NCI-H187 treated with DMSO at 0.1 percent for 48 hours (cell line): ENCODE measurements at places on chromosomes 6 and 20.

DNA sequence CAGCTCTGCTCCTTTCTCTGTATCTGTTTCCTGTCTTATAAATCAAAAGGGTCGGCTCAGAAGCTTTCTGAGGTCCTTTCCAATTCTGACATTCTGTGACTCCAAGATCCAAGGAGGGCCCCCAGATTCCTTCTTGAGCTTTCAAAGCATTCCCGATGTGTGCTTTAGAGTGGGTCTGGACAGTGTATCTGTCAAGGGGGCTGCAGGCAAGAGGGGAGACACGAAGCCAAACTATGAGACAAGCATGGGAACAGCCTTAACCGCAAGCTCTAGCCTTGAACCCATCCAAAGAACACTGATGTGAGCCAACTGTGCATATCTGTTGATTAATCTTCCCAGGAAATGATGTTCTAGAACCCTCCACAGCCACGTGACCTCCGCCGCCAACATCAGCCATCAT, 73.8 kb downstream of the TSHZ2 start:
- DNase-seq: no peak

DNA sequence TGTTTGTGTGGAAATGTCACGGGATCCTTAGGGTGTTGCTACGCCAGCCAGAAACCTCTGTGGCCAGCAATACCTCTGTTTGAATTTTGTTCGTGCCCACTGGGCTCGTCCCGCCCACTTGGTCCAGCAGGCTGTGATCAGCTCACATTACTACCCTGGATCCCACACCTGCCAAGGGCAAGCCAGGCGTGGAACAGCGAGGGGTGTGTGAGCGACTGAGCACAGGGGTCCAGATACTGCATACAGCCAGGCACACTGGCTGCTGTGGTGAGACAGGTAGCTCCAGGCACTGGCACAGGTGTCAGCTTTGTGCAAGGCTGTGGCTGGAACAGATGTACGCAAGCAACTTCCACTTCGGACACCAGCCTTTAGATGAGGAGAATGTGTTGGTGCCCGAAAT, 718.9 kb downstream of the EPHA7 start:
- DNase-seq: no peak

DNA sequence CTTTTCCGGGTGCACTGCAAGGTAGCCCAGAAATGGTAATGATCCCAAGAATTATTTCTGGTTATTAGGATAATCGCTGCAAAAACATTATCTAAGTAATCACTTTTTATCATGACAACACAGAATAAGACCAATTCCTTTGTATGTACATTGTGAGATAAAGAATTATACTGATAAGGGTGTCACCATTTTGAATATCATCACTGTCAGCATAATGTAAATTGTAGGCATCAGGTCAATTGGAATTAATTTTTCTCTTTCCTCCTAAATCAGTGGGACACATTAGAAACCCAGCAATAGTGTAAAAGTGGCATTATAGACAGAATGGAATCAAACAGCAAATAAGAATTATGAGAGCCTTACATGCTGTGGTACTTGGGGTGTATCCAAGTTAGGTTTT, 183.1 kb upstream of the SCGN start:
- no peak for DNase-seq

GRCh38 chr20:35511814-35512420, 17.5 kb downstream of the C20orf173 start:
- DNase-seq: no peak

GRCh38 chr20:58440021-58440767, 51.2 kb downstream of the VAPB start:
- no peak for DNase-seq

DNA sequence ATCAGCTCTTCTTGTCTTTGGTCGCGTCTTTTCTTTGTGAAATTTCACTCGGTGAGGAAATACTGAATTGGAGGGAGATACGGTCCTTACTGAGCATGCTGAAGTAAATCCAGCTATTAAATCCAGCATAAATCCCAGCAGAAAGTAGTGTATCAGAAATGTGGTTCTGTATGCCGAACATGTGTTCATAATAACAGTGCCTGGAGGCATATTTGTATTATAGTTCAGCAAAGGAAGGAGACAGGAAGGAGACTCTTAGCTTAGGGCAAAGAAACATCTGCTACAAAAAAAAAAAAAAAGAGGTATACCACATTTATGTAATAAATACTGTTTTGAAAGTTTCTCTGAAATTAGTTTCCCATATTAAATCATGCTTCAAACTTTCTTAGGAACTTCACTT, 211.8 kb downstream of the PLCB4 start:
- no peak for DNase-seq

DNA sequence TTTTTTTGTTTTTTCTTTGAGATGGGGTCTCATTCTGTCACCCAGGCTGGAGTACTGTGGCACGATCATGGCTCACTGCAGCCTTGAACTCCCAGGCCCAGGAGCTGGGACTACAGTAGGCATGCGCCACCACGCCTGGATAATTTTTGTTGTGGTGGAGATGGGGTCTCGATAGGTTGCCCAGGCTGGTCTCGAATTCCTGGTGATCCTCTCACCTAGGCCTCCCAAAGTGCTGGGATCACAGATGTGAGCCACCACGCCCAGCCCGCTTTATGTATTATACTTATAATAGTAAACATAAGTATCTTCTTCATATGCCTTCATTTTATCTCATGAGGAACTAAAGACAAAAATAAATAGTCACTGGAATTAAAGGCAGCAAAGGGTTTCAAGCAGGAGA, 63.5 kb downstream of the GINS1 start:
- DNase-seq: no peak

- DNase-seq: no peak
These were observed 136.3 kb downstream of the CFAP61 start for GRCh38 chr20:20188647-20189046.

DNA sequence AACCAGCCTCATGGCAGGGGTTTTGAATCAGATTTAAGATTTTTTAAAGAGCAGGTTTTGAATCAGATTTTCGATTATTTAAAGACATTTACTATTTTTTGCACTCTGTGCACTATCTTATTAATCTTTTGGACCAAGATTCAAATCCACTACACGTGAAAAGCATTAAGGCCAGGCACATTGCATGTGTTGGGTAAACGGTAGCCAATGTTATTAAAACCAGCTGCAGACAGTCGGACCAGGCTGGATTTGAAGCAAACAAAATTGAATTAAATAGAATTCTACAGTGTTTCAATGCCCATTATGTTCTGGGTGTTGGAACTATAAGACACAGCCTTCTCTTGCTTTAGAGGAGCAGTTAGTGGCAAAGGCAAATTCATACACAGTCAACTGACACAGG, 7.7 kb downstream of the HLA-DOA start:
- no peak for DNase-seq

DNA sequence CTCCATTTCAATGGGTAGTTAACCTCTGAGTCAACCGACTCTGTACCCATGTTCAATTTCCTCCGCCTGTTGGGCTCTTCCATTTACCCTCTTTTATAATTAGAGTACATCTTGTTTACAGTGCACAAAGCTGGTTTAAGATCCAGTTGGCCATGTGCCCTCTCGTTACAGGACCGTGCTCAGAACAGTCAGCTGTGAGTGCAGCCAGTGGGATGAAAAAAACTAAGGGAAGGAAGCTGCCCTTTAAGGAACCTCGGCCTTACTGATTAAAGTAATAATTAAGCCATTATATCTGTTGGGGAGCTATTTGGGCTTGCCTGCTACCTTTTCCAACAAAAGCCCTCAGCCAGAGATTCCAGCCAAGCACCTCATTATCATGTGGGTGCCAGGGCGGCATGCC, 68.8 kb downstream of the TMEM170B start:
- DNase-seq: no peak

GRCh38 chr6:43931201-43931600, 161.2 kb downstream of the VEGFA start:
- DNase-seq: no peak

GRCh38 chr6:116938305-116938704, 61.3 kb downstream of the RFX6 start:
- no peak for DNase-seq

GRCh38 chr6:168815229-168815628, 374.2 kb downstream of the SMOC2 start:
- DNase-seq: no peak

DNA sequence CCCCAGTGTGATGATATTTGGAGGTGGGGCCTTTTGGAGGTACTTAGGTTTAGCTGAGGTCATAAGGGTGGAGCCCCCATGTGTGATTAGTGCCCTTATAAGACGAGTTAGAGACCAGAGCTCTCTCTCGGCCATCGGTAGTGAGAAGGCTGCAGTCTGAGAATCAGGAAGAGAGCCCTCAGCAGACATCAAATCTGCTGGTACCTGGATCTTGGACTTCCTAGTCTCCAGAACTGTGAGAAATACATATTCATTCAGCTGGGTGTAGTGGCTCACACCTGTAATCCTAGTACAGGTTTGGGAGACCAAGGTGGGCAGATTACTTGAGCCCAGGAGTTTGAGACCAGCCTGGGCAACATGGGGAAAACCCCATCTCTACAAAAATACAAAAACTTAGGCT, 48.7 kb upstream of the DDR1 start:
- DNase-seq: no peak

DNA sequence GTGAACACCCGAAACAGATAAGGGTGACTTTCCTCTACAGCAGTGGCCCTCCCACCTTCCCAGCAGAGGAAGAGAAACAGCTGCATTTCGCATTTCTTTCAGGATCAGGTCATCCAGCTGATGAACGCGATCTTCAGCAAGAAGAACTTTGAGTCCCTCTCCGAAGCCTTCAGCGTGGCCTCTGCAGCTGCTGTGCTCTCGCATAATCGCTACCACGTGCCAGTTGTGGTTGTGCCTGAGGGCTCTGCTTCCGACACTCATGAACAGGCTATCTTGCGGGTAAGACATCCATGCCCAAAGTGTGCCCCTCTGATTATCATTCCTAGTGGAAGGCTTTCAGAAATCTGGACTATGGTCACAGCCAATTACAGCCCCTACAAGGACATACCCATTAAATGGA, 27.8 kb upstream of the MROH8 start:
- no peak for DNase-seq

DNA sequence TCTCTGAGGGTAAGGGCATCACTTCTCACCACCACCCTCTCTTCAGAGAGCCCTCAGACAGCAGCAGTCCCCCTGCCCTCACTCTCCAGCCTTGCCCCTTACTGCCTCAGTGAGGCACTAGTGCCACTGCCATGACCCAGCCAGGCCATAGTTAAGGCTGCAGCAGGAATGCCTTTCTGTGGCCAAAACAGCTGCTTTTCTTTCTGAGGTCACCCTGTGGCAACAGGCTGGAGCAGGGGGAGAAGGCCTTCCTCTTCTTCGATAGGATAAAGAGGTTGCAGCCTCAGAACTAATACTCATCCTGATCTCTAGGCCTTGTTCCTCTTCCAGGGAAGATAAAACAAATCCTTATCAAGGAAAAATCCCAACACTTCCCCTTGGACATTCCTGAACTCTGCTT, 56.8 kb upstream of the ECI2 start:
- no peak for DNase-seq

DNA sequence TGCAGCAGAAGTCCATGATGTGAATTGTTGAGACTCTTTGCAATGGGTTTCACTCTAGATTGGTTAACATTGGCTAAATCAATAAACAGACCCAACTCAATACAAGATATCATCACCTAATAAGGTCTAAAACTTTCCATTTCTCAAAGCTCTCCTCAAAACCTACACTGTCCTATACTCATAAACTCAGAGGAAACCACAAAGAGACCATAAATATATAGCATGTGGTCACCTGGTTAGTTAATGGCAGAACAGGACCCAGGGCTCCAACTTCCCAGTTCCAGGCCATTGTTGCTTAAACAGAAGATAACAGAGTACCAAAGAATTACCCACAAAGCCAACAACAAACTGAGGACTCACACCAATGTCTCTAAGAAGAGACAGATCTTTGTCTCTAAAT, 12.0 kb downstream of the RTN4IP1 start:
- no peak for DNase-seq

GRCh38 chr6:10478187-10479040, 42.7 kb upstream of the GCNT2 start:
- DNase-seq: no peak

- DNase-seq: no peak
These were observed 376.6 kb downstream of the DHX35 start for GRCh38 chr20:39338469-39339376.

DNA sequence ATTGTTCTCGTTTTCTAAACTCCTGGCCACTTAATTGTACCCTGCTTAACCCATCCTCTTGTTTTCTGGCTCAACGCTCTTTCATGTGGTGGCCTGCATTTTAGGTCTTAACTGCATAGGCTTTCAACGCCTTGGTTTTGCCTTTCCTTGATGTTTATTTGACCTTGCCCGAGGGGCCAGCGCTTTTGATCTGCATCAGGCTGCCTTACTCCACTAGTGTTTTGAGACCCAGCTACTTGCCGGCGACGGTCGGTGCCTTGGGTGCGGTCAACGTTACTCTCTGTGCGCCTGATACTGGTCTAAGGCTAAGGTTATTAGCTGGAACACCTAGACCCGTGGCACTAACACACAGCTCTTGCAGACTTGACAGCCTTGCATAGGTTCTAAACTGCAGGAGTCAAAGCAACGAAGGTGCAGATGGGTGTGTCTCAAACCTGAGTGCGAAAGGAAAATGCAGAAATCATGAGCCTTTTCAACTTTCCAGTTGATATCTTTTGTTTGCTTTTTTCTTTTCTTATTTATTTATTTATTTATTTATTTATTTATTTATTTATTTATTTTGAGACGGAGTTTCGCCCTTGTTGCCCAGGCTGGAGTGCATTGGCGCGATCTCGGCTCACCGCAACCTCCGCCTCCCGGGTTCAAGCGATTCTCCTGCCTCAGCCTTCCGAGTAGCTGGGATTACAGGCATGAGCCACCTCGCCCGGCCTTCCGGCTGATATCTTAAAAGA, 138.8 kb downstream of the HFE start:
- no peak for DNase-seq

GRCh38 chr6:158073776-158074175, 92.1 kb downstream of the SYNJ2 start:
- DNase-seq: no peak

DNA sequence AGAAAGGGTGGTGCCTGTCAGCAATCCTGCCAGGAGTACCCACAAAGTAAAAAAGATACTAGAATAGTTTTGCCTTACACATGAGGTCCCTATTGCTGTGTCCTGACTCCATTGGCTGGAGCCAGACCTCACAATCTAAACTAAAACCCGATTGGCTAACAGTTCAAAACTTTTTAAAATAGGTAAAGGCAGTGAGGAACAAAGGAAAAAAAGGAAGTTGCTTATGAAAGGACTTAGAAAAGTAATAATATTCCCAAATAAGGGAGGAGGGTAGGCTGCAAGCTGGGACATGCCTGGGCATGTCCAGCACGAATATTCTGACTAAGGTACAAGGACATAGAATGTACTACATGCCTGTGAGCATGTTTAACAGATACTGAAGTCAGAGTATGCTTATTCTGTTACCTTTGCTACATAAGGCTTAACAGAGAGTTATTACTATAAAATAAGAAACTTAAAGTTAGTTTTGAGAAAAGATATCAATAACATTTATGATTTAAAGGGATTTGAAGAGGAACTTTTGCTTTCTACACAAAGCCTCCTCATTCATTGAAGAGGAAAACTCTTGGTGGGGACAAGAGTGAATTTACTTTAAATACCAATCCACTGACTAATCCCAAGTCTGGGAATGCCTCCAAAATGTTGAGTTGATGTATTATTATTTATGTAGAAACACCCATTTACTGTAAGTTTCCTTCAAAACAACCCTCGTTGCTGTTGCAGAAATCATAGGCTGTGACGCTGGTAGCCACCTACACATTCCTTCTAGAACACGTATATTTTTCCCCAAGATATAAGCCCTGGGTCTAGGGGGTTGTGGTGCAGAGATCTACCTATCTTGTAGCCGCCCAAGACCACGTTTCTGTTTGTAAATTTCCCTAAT, 8.2 kb upstream of the MTHFD1L start:
- no peak for DNase-seq

GRCh38 chr20:38315290-38315966, 11.5 kb downstream of the BPI start:
- DNase-seq: no peak
